ENCODE measurements at places on chromosomes 13 and 19.

- DNase-seq = no peak
Observed at GRCh38 chr19:20431826-20432225, 133.8 kb downstream of the ZNF737 start.

- no peak for DNase-seq
Observed at GRCh38 chr19:29013325-29013724, 199.6 kb downstream of the UQCRFS1 start.

- no peak for DNase-seq
Observed at GRCh38 chr13:113887700-113888201, 23.9 kb upstream of the GAS6 start.

DNA sequence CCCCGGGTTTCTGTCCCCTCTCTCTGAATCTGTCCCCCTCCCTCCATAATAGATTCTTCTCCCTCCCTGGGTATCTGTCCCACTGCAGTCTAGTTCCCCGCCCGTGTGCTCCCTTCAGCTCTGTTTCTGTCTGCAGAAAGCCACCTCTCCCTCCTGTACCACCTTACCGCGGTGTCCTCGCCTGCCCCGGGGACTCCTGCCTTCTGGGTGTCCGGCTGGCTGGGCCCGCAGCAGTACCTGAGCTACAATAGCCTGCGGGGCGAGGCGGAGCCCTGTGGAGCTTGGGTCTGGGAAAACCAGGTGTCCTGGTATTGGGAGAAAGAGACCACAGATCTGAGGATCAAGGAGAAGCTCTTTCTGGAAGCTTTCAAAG lies 1.3 kb downstream of the FCGRT start:
- DNase-seq = peak; percentile 43

All from NCI-H345 (cell line).